ENCODE measurements at places on chromosomes 4 and X. TPM values are rescaled to one million over a fixed set of nuclear protein-coding genes. Genes with fewer than 3 reads are reported as not detected.

DNA sequence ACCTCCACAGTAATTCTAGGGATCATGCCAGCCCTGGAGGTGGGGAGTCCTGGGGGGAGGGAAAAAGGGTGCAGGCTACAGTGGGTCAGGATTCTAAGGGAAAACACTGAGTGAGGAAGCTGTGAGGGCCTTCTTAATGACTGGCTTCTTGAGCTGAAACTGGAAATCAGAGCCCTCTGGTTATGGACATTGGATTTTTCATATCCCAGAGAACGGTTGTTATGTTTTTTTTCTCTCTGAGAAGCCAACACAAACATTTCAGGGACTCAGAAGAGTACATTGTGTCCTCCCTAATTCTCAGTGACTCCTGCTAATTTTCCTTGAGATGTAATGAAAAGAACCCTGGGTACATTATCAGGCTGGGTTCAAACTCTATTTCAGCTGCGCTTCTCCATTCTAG is 162.4 kb upstream of the PRDX4 start:
- DNase-seq = no peak

DNA sequence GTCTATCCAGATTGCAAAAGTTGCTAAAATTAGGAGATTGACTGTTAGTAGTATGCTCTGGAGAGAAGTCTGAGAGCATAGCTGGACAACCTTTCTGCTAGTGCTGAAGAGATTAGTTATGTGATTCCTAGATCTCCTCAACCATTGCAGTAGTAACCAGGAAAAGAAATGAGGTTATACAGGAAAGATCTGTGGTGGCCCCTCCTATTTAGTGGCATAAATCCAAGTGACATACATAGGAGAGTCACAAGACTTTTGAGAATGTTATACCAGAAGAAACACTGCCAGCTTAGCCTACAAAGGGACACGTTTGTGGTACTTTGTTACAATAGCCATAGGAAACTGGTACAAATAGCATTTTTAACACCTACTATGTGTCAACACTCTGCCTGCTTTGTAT is 105.2 kb downstream of the ATP10D start:
- DNase-seq = no peak

GRCh38 chr4:183096276-183096965 is 2.6 kb upstream of the WWC2 start:
- DNase-seq = no peak

- DNase-seq = no peak
Observed at GRCh38 chr4:52783069-52783468, 31.8 kb upstream of the ERVMER34-1 start.

GRCh38 chrX:119537487-119537886 is 27.7 kb downstream of the STEEP1 start:
- no peak for DNase-seq

DNA sequence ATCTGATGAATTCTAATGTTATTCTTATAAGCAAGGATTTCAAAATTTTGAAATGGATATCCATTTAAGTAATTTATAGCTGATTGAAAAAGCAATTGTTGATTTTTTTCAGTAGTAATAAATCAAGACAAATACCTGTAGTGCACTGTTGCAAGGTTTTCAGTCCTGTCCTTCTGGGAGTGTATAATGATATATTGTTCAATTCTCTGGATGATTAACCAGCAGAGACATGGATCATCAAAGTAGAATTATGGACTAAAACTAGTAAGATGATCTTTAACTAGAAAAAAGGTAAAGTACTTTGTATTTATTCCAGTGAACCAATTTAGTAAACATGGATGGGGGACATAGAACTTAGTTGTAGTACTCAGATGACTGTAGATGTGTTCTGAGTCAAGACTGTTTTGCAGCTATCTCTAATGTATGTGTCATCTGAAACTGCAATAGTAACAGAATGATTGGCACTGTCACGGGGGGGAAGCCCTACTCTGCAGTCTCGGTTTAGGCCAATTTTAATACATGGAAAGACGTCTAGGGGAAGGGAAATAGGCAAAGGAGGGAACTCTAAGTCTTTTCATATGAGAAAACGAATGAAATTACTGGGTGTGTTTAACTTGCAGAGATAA is 121.9 kb downstream of the GLRA3 start:
- DNase-seq = no peak

DNA sequence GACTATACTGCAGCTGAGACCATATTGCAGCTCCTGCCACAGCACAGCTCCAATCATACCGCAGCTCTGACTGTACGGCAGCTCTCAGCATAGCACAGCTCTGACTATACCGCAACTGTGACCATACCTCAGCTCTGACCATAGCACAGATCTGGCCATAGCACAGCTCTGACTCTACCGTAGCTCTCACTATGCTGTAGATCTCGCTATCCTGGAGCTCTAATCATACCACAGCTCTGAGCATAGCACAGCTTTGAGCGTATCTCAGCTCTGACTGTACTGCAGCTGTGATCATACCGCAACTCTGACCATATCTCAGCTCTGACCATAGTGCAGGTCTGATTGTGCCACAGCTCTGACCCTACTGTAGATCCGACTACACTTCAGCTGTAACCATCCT is 139.2 kb downstream of the ASMT start:
- DNase-seq = no peak

- DNase-seq = no peak
Observed at GRCh38 chrX:38175139-38175538, 45.5 kb downstream of the SRPX start.

- DNase-seq = no peak
Observed at GRCh38 chr4:121049072-121049599, 23.2 kb downstream of the NDNF start.

- no peak for DNase-seq
Observed at GRCh38 chrX:133544778-133545177, 129.5 kb upstream of the GPC4 start.

DNA sequence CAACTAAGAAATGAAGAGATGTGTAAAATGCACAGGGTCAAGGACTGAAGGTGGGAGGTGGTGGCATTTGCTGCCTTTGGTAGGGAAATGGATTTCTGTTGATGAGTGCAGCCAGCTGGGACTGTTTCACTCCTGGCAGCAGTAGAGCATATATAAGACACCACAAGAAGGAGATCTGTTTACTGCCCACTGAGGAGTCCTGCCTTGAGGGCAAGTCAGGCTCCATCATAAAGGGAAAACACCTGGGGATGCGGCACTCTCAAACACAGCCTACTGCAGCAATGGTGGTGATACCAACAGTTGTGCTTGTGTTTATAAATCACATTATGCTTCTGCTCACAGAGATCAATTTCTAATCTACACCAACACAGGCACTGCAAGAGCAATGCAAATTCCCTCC is 222.1 kb downstream of the TACR3 start:
- DNase-seq = no peak

GRCh38 chr4:112141366-112142138 is 3.7 kb upstream of the FAM241A start:
- no peak for DNase-seq

- no peak for DNase-seq
Observed at GRCh38 chr4:180932370-180933001, 1310.7 kb upstream of the TENM3 start.

DNA sequence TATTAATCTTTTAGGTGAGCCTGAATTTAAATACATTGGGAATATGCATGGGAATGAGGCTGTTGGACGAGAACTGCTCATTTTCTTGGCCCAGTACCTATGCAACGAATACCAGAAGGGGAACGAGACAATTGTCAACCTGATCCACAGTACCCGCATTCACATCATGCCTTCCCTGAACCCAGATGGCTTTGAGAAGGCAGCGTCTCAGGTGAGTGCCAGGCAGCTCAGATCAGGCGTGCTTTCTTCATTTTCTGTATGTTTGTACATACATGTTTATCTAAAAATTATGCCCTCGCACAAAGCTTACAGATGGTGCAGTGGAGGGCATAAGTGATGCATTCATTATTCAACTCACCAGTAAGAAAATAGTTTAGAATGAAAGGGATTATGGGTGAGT is 85.6 kb downstream of the CPE start:
- no peak for DNase-seq

GRCh38 chr4:1208266-1208961 is 36.0 kb upstream of the SPON2 start:
- DNase-seq = peak; percentile 51

GRCh38 chr4:7607156-7607910 is 172.6 kb upstream of the PSAPL1 start:
- DNase-seq = no peak

- no peak for DNase-seq
Observed at GRCh38 chr4:3656416-3657356, 109.5 kb upstream of the ADRA2C start.

GSX2 gene
- not detected for total RNA-seq

OTUD6A gene
- total RNA-seq = not detected

FABP2 gene
- not detected for total RNA-seq

STPG2 gene
- total RNA-seq = 1.1 TPM

MND1 gene
- total RNA-seq = 0.83 TPM

PRDM8 gene
- 1.6 TPM for total RNA-seq

MSL3 gene
- total RNA-seq = 34.9 TPM

IGFBP7 gene
- 322 TPM for total RNA-seq

PTTG2 gene
- total RNA-seq = 1.2 TPM

XPNPEP2 gene
- 2.9 TPM for total RNA-seq

CCNA2 gene
- 2.2 TPM for total RNA-seq

ODAPH gene
- not detected for total RNA-seq

GRPR gene
- total RNA-seq = 0.27 TPM

FRAS1 gene
- 9.2 TPM for total RNA-seq

SATL1 gene
- total RNA-seq = not detected

CCDC120 gene
- total RNA-seq = 9.5 TPM

ADGRL3 gene
- 6.0 TPM for total RNA-seq

All from lower lobe of right lung (tissue), 2 donors.